ENCODE measurements at places on chromosomes 7 and 10.
A peak's percentile ranks its signal among the peaks of the same experiment; 100 is the strongest.

DNA sequence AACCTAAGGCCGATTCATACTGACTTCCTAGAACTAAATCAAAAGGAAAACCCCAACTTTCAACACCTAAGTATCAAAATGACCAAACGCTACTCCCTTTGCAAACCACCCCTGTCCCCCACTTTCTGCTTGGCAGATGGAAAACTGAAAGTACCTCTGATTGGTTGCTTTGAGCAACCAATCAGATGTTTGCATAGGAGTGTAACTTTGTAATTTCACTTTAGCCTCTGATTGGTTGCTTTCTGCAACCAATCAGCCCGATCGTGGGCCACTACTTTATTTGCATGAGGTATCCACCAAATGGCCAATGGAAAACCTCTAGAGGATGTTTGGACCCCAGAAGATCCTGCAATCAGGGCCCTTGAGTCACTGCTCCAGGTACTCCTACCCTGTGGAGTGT, 12.3 kb upstream of the SNX10 start:
- no peak for DNase-seq

DNA sequence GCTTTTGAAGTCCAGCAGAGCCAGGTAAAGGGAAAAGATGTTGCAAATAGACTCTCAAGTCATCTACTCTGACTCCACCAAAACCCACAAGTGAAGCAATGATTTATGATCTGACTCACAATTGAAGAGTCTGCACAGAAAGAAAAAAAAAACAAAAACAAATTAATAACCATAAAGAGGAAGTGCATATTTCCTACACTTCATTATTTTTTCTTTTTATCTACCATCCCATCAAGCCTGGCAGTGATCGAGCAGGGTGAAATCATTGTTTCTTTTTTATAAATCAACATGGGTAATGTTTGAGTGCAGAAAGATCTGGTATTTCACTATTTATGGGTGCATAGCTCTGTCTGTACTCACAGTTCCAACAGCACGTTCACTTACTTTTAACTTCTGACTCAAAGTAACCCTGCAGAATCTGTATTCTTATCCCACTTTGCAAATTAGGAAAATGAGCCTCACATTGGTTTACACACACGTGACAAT, 829.0 kb downstream of the TNS3 start:
- DNase-seq = peak; percentile 93

GRCh38 chr10:108095932-108096925, 931.7 kb upstream of the SORCS1 start:
- no peak for DNase-seq

DNA sequence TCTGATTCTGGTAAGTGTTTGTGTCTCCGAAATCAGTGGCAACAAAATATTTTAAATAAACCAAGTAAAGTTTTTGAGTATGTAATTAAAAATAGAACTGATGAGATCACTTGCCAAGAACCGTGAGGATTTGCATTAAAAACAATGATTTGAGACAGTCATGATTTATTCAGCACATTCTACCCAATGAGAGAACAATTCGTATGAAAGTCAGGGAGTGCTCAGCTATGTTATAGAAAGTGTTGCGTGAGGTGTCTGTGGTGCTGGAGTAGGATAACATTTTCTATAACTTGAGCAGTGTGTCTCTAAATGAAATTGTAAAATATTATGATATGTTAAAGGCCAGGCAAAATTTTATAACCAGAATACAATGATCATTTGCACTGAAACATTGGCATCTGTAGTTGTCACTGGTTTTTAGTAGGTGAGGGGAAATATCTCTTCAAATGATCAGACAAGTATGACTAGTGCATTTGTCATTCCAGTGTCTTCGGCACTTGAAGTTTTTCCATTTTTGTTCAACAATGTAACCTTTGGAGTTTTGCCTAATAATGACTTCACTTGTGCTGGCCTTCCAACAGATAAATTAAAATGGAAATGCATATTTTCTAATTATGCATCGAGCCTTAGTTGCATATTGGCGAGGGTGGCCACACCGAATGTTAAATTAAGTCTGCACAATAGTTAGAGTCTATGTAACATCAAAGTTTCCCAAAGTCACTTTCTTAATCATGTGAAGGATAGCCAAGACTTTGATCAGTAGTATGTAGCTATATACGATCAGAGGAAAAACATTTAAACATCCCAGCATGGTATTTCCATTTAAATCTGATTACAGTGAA, 335.9 kb downstream of the GFRA1 start:
- DNase-seq = peak; percentile 89

GRCh38 chr10:986137-986825, 2.0 kb upstream of the GTPBP4 start:
- DNase-seq = no peak

- DNase-seq = peak; percentile 66
Observed at GRCh38 chr7:28986765-28987110, 28.6 kb upstream of the TRIL start.

GRCh38 chr7:100173806-100174495, 3.2 kb downstream of the GPC2 start:
- DNase-seq = no peak

DNA sequence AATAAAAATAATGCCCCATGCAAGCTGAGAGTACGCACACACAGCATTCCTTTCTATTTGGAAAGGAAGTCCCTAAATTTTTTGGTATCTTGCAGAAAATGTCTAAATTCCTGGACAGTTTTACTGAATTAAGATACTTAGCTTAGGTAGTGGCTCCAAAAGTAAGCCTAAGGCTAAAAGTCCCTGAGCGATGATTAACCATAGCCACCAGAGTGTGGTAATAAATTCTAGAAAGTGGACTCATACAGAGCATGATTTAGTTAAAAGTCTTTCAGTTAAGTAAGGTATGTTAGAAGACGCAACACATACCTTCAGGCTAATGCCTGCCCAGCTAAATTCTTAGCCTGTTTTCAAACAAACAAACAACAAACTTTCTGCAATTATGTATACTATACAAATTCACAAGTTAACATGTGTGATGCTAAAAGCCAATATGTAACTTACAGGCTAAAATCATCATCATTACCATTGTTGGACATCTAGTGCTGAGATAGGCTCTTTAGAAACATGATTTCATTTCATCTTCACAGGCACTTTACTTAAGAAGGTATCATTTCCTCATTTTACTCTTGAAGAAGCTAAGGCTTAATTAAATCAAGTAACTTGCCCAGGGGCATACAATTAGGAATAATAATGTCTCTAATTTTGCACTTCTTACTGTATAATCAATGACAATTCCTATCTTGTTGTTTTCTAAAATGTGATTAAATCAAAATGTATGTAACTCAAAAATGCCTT, 261.4 kb upstream of the YAE1 start:
- DNase-seq = peak; percentile 66

GRCh38 chr7:154743206-154743605, 259.7 kb downstream of the PAXIP1 start:
- DNase-seq = no peak

GRCh38 chr7:126449611-126450268, 803.0 kb downstream of the GRM8 start:
- peak; percentile 37 for DNase-seq

DNA sequence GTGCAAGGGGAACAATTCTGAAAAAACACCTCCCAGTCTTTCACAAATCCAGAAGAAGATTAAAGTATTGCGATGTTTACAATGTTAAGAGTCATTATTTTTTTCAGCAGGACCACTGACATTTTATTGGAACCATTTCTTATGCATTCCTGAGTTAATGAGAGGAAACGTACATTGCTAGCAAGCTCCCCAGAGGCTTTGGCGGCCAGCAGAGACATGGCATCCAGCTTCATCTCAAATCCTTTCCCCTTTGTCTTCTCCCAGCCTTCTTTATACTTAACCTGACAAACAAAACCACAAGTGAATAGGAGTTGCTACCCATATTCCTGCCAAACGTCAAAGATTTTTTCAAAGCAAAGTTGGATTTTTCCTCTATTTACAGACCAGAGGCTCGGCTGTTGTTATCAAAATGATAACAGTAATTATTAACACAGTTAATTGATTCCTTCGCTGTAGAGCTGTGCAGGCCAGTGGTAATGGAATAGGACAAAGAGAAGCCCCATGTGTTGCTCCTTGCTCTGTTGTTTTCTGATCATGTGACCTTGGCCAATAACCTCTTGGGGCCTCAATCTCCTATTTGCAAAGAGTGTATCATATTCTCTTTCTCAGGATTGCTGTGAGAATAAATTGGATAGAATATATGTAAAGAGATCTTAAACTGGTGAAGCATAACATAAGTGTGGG, 32.0 kb downstream of the NRAP start:
- DNase-seq = no peak

DNA sequence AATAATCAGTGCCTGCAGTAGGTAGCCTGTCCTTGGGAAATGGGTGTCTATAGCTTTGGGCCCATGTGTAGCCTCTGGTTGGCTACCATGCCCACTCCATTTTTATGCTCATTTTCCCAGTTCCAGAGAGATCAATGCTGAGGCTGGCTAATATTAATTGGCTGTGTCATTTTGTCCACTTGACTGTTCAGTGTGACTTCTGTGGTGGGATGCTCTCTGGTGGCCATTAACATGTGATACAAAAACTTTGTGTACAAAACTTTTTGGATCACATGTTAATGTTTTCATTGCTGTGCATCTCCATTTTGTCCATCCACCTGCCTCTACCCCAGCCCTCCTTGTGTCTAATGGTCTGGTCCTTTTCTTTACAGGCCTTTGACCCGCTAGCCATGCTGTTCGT, 22.7 kb downstream of the VIM start:
- DNase-seq = peak; percentile 30
